ENCODE measurements at places on chromosomes 1 and 21.

GRCh38 chr1:93712741-93713140, 31.1 kb upstream of the BCAR3 start:
- peak; percentile 62 for DNase-seq

DNA sequence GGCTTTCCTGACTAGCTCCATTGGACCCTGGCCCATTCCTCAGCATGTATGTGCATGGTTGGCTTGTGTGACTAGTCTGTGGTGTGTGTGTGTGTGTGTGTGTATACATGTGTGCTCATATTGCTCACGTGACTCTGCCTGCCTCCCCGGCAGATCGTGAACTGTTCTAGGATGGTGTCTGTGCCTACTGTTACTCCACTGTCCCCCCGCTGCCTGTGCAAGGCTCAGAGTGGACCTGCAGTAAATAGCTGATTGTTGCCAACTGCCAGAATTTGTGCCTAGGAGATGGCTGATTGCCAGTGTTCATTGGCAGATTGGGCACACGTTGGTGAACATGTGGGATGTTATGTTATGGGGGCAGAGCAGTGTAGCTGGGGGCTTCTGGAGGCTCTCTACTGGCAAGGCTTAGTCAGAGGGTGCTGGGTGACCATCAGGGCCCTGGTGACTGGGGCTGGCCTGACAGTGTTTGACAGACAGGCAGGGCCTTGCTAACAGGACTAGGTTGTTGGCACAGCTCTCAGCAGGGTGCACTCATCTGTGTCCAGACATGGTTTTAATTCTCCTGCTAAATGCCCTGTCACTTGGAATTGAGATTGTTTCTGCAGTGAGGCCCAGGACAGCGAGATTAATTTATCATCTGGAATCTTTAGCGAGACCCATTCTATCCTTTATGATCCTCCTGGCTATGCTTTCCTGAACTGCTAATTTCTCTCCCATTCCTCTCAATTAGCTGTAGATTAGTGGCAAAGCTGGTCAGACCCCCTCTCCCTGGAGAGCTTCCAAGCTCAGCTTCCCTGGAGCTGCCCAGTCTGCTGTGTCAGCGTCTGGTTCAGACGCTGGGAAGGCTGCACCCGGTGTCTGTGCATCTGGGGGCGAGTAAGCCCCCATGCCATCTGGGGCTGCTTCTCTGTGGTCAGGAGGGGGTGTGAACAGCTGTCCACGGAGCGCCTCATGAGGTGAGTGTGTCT, 20.8 kb downstream of the SLC6A17 start:
- no peak for DNase-seq

DNA sequence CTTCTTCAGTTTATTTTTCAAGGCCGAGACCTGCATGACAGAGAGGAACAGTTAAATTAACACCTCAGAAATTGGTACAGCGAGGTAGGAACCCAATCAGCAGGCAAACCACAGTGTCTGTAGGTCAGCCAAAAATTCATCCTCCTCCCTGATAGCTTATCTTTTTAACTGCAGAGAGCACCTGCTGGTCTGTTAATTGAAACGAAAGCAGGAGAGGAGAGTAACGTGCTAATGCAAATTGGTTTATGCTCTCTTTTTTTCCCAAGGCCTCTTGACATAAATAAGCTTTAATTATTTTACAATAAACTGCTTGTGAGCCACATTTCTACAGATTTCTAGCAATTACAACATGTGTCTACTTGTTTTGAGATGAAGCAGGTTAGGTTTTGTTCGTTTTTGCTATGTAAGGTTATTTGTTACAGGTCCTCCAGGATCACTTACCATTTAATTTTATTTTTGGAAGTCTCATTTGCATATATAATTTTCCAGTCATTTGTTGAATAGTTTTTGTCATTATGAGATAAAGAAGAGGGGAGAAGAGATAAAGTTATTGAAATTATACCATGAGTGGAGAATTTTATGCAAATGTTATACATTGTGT, 179.9 kb downstream of the DENND1B start:
- DNase-seq: no peak

GRCh38 chr1:119364640-119365039, 3.9 kb upstream of the HAO2 start:
- DNase-seq: no peak

- no peak for DNase-seq
Measured at GRCh38 chr21:38326899-38327298, 70.1 kb downstream of the KCNJ15 start.

DNA sequence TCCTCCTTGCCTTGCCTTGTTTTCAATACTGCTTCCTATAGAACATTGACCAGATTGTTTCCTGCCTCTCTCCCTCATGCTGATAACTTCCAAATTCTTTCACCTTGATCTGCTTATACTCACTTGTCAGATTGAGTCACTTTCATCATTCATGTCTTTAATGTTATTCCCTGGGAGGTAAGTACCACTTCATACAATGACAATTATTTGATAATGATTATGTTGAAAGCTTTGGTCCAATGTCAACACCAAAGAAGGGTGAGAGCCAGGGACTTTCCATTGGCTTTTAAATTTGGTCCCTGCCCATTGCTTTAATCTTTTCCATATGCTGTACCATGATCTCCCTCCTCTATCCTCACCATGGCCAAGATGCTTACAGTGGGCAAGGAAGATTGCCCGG, 137.4 kb downstream of the SYT2 start:
- no peak for DNase-seq

GRCh38 chr1:64304823-64305222, 101.4 kb downstream of the UBE2U start:
- no peak for DNase-seq

- no peak for DNase-seq
Measured at GRCh38 chr1:46615735-46616134, 876 bp downstream of the MOB3C start.

DNA sequence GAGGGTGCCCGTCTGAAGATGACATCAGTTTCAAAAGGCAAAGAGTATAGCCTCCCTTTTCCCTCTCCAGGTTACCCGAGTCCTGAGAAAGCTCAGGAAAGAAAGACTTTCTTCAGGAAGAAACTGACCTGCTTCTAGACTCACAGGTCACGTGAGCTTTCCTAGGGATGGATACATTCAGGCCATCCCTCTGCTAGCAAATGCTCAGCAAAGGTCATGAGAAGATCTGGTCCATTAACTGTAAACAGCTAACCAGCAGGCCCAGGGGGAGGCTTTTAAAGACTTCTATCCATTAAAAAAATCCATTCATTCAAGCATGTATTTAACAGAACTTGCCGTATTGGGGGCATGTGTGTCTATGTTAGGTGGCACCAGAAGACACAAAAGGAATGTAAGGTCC, 605.5 kb downstream of the KIF26B start:
- no peak for DNase-seq

GRCh38 chr1:164771619-164772361, 212.8 kb downstream of the PBX1 start:
- no peak for DNase-seq

Measured in Jurkat, Clone E6-1 (cell line).